HFF-Myc (cell line): ENCODE measurements at places on chromosomes 12 and 14.

GRCh38 chr12:116958402-116959197 is 47.9 kb downstream of the FBXW8 start:
- DNase-seq: no peak

- DNase-seq: no peak
These were observed 34.2 kb upstream of the NINJ2 start for GRCh38 chr12:697481-697880.

GRCh38 chr12:55957106-55957859 is 8.6 kb downstream of the PMEL start:
- DNase-seq: no peak

DNA sequence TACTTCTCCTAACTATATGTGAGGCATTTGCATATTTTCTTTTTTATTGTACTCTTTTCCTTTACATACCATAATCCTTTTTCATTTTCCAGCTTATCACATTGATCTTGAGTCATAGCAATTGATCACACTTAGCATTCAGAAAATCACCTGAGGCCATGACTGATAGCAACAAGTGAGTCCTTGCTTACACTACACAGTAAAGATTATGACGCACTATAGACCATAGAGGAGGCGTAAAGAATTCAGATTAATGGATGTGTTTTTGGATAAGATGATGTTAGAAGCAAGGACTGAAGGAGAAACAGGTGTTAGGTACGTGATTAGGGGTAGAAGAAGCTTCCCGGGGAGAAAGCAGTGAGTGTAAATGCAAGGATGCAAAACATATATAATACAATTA is 637.7 kb downstream of the ETNK1 start:
- no peak for DNase-seq

DNA sequence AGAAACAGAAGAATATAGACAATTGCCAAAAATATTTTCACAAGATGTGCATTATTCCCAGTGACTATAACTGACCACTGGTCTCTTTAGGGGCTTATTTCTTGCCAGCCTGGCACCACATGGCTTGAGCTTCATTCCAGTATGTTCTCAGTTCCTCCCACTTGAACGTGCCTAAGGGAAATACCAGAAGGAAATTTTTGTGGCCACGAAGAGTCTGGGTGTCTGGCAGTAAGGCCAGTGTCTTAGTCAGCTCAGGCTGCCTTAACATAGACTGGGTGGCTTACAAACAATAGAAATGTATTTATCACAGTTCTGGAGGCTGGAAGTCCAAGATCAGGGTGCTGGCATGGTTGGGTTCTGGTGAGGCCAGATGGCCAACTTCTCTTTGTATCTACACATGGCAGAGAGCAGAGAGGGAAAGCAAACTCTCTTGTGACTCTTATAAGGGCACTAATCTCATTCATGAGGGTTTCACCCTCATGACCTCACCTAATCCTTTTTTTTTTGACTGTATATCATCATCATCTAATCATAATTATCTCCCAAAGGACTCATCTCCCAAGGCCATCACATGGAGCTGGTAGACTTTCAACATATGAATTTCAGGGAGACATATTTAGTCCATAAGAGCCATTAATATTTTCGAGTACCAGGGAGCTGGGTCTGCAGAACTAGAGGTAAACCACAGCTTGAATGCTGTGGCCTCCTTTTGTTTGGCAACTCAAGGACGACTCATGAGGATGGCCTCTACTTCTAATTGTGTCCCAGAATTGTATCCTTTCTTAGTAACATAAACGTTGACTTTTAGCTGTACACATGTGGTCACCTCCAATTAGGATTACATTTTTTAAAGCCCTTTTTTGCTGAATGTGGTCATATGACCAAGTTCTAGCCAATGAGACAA is 5.1 kb upstream of the SMOC1 start:
- no peak for DNase-seq

DNA sequence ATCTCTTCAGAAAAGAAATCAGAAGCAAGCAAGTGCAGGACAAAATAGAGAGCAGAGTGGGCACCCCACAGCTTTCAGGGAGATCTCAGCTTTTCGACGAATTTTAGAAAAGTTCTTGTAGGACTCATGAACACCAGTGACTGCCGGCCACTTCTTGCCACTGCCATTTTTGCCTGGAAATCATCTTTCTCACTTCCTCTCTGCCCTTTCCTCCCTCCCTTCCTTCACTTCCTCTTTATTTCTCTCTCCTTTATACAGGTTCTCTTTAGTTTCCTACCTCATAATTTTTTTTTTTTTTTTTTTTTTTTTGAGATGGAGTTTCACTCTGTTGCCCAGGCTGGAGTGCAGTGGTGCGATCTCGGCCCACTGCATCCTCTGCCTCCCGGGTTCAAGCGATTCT is 185.6 kb downstream of the APAF1 start:
- DNase-seq: no peak

DNA sequence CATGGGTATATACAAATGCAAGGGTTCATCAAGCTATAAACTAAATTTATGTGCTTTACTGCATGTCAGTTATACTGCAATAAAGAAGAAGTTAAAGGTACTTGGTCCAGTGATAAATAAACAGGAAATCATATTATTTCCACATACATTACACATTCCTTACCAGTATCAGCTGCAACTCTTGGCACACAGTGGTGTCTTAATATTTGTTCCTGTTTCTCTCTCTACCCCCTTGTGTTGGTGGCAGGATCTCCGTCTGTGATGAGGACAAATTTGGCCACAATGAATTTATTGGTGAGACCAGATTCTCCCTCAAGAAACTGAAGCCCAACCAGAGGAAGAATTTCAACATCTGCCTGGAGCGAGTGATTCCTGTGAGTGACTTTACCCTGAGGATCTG is 19.2 kb upstream of the OAS1 start:
- no peak for DNase-seq

GRCh38 chr12:28799348-28799747 is 349.7 kb upstream of the FAR2 start:
- DNase-seq: no peak

DNA sequence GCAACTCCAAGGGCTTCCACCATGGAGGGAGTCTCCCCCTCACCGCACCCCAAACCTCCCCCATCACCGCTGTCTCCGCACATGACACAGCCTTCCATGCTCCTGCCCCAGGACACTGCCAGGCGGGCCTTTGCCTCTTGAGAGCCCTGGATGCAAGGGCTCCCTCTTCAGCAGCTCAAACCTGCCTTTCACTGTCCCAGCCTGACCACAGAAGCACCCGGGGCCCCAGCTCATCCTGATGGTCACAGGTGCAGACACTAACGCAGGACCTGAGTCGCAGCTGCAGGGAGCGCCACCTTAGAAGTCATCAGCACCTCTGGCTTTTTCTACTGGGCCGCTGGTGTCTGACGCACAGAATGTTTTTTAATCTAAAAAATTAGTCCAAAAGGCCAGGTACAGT is 54.0 kb downstream of the SYNE3 start:
- no peak for DNase-seq

DNA sequence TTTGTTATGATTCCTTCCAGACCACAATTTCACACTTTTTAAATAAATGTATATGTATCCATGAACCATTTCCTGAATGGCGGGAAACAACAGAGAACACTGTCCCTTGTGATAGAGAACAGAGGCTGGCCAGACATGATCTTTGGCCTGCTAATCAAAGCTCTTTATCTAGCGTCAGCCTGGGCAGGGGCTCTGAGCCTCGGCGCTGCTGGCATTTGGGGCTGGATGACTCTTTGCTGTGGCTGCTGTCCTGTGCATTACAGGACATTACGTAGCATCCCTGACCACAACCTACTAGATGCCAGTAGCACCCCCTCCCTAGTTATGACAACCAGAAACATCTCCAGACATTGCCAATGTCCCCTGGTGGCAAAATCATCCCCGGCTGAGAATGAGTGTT is 77.7 kb downstream of the DNAH10 start:
- no peak for DNase-seq

DNA sequence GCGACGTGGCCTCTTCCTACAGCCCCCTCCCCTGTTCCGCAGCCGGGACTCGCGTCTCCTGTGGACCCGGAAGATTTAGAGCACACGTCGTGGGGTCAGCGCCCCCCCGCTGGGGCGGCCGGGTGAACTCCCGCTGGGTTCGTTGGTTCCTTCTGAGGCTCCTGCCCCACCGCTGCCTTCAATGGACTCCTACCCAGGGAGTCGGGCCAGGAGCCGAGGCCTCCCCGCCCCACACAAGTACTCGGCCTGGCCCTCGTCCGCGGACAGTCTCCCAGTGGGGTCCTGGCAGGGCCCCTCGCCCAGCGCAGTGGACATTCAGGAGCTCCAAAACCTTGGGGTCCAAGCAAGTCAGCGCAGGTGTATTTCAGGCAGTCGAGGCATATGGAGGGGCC is 1.2 kb downstream of the MMP17 start:
- DNase-seq: no peak

DNA sequence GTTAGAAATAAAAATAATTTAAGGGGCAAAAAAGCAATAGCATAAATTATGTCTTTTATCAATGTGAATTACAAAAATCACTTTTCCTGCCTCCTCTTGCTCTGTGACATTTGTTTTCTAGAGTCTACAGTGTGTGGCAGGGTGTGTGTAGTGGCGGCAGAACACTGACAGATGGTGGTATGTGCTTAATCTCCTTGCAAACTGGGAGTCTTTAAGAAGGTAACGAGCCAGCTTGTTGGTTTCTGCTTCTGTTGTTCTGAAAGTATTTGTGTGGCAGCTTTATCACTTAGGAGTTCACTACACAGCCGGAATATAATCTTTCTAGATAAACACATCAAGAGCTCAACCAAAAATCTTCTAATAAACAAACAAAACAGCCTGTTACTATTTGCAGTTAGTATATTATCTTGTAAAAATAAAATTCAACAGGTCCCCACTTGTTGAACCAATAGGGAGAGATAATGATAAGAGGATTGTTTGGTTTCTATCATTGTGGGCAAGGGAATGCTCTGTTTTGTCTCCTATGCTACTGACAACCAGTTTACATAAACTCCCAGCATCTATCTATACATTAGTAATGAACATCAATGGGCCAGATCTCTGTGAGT is 13.0 kb downstream of the CDKL1 start:
- no peak for DNase-seq

DNA sequence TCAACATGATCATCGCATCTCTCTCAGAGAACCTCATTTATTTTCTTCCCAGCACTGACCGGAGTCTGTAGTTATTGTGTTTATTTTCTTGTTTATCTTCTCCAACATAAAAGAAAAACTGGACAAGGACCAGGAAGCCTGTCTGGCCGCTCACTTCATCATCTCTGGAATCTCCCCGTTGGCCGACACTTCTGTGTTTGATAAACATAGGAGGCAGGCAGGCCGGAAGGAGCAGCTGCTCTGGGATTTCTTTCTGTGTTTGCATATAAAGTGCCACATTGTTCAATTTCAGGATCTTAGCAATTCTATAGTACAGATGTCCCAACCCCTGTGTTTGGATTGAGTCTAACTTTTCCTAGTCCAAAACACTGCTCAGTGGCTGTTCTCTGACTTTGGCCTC is 53.3 kb downstream of the ACACB start:
- no peak for DNase-seq

- peak; percentile 29 for DNase-seq
These were observed 1.5 kb downstream of the DDHD1 start for GRCh38 chr14:53151523-53152183.

DNA sequence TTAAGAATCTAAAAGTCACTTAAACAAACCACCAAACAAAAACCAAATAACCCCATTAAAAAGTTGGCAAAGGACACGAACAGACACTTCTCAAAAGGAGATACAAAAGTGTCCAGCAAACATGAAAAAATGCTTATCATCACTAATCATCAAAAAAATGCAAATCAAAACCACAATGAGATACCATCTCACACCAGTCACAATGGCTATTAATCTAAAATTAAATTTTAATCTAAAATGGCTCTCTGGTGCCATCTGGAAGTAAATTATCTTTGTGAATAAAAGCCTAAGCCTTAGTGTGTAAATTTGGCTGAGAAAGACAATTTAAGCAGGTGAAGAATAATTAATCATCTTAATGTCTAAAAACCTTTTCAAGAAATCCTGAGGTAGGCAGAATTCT is 204.5 kb upstream of the PPFIA2 start:
- DNase-seq: no peak

- no peak for DNase-seq
These were observed 12.1 kb downstream of the BMAL2 start for GRCh38 chr12:27344760-27345159.

DNA sequence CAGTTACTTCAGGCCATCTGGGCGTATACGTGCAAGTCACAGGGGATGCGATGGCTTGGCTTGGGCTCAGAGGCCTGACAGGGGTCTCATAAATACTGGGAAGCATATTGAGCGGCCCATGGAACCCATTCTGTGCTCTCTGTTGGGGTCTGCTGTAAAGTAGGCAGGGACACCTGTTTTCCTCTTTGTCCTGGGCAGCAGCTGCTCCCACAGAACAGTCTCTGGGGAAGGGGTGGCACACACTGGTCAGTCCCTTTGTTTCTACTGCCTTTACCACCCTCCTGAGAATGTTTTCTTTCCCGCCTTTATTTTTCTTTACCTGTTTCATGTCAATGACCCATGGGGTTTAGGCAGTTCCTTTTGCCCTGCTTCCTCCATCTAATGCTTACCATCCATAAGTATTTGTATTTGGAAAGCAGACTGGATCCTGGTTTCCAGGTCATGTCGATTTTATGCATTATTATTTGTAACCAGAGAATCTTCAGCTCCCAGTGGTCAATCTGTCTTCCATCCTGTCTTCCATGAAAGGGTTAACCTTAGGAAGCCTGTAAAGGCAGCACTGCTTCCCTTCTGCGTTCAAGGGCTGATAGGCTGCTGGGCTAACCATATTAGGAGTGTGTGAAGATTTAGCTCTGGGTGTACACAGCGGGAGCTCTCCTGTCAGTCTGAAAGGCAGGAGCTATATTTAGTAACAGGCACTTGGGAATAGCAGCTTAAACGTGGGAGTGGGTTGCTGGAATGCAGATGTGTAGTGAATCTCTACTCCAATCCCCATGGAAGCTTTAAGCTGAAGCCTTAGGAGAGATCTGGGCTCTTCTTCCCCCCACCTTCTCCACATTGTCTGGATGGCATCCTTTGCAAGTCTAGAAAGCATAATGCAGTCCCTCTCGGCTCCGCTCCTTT is 124.0 kb downstream of the DYRK2 start:
- no peak for DNase-seq

GRCh38 chr12:73863546-73863945 is 674.1 kb upstream of the ATXN7L3B start:
- DNase-seq: no peak

GRCh38 chr14:76782885-76783566 is 21.8 kb downstream of the VASH1 start:
- DNase-seq: no peak

DNA sequence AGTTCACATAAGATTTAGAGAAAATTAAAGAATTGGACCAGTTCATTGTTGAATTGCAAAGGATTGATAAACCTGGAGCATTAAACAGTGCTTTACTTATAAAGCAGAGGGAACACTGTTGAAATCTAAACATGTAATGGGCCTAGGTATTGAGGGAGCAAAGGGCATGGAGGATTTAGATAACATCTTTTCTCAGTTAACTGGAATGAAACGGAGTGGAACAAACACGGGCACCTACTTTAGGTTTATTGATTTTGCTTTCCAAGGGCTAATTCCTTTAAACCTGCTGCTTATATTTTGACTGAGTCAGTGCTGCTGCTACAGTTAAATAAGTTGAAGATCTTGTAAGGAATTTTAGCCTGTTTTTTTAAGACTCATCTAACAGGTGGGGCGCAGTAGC is 5.6 kb downstream of the EIF4B start:
- no peak for DNase-seq

GRCh38 chr12:77965790-77966189 is 135.1 kb downstream of the NAV3 start:
- no peak for DNase-seq

- DNase-seq: no peak
These were observed 89.8 kb downstream of the STAB2 start for GRCh38 chr12:103676893-103677292.
